ENCODE measurements at places on chromosomes 5 and 9.

DNA sequence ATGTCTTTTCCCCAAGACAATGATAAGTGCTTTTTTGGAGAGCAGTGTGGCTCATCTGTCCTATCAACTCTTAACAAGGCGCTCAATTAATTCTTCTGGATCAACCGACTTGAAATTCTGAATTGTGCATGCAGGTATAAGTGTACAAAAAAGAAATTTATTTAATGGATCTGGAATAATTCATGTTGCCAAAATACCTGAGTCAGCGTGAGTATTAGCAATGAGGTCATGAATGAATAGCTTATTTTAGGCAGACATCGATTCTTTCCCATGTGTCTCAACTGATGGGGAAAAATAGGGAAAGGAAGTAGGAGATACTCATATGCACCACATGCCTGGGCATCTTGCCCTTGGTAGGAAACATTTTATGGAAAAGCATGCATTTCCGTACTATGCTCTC is 68.0 kb downstream of the C6 start:
- H3K27ac ChIP-seq = no peak overlapping the region
- H3K27me3 ChIP-seq = peaks cover 4% of the 10 kb centered on the region
- no peak overlapping the region for H3K4me3 ChIP-seq
- no peak for DNase-seq

DNA sequence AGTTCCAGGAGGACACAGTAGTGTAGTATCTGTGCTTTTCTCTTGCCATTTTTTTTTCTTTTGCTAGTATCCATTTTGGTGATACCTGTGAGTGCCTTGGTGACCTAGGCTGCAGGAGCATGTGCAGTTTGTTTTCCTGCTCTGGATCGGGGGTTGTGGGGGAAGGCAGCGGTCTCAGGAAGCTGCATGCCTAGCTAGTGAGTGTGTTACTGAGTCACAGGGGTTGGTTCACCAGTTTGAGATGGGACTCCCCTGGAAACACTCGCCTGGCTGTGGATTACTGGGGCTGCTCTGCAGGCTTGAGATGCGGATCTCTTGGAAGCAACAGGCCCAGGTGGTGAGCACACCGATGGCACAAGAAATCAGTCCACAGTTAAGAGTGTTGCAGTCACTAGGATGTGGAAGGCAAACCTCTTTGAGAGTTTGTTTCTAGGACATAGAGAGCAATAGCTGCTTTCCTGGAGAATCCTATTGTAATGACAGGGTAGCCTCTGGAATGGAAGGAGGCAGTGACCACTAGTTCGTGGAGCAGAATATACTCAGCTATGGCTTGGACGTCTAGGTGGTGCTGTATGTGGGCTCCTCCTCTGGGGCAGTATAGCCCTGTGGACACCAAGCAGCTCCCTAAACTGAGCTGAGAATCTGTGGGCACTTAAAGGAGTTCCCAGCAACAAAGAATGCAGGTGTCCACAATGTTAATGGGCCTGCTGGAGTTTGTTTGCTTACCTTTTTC is 20.0 kb upstream of the SPATA31E1 start:
- no peaks in the 10 kb centered on the region for H3K27me3 ChIP-seq
- no peak overlapping the region for H3K4me3 ChIP-seq
- no peak for DNase-seq
- H3K27ac ChIP-seq = peak overlapping the region; percentile 55
- H3K4me1 ChIP-seq = peaks cover 8% of the 10 kb centered on the region

DNA sequence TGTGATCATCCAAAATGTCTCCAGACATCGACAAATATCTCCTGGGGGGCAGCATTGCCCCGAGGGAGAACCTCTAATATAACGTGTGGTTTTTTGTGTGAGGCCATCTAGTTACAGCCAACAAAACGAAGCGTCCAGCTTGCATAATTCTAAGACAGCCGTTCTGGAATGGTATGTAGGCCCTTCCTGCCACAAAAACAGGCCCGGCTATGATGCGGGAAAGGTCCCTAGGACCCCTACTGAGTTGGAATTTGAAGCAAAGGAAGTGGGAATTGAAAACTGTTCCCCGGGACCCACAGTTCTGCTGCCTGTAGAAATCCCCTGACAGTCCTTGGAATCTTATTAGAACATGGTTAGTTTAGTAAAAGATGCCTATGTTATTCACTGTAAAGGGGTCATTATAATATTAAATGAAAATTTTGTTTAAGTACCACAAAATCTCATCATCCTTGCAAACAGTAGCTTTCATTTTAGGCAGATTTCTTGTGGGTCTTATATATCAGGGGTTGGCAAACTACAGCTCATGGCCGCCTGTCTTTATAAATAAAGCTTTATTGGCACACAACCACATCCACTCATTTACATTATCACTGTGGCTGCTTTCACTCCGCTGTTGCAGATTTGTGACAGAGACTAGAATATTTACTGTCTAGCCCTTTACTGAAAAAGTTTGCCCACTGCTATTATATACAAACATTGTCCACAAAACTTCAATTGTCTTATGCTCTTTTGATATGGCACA is 70.7 kb downstream of the MSX2 start:
- no peaks in the 10 kb centered on the region for H3K36me3 ChIP-seq
- H3K27me3 ChIP-seq = no peaks in the 10 kb centered on the region
- no peaks in the 10 kb centered on the region for H3K4me1 ChIP-seq
- H3K27ac ChIP-seq = no peak overlapping the region
- no peak for DNase-seq

GRCh38 chr5:113282472-113282871 is 152.3 kb downstream of the TSSK1B start:
- H3K27ac ChIP-seq = no peak overlapping the region
- H3K27me3 ChIP-seq = no peaks in the 10 kb centered on the region
- no peak for DNase-seq
- H3K4me1 ChIP-seq = peaks cover 8% of the 10 kb centered on the region
- no peaks in the 10 kb centered on the region for H3K36me3 ChIP-seq

- no peak for DNase-seq
- H3K27ac ChIP-seq = peak overlapping the region; percentile 17
- no peak overlapping the region for H3K4me3 ChIP-seq
- H3K4me1 ChIP-seq = peaks cover 19% of the 10 kb centered on the region
- H3K27me3 ChIP-seq = no peaks in the 10 kb centered on the region
Observed at GRCh38 chr9:37414503-37414943, 8.0 kb upstream of the GRHPR start.

- no peak for DNase-seq
- no peak overlapping the region for H3K4me3 ChIP-seq
- H3K27ac ChIP-seq = no peak overlapping the region
- H3K36me3 ChIP-seq = no peaks in the 10 kb centered on the region
- no peaks in the 10 kb centered on the region for H3K4me1 ChIP-seq
Observed at GRCh38 chr5:61822584-61822983, 483.4 kb upstream of the KIF2A start.

GRCh38 chr9:22049411-22049810 is 40.3 kb upstream of the CDKN2B start:
- DNase-seq = no peak
- peaks cover 35% of the 10 kb centered on the region for H3K4me1 ChIP-seq
- no peak overlapping the region for H3K4me3 ChIP-seq
- H3K36me3 ChIP-seq = peaks cover 16% of the 10 kb centered on the region

- DNase-seq = peak; percentile 29
- no peak overlapping the region for H3K27ac ChIP-seq
- no peaks in the 10 kb centered on the region for H3K27me3 ChIP-seq
- no peaks in the 10 kb centered on the region for H3K36me3 ChIP-seq
- peaks cover 24% of the 10 kb centered on the region for H3K4me1 ChIP-seq
Observed at GRCh38 chr9:113567361-113568080, 104.0 kb downstream of the RGS3 start.

GRCh38 chr5:147188200-147189108 is 46.4 kb upstream of the STK32A start:
- no peaks in the 10 kb centered on the region for H3K27me3 ChIP-seq
- H3K36me3 ChIP-seq = no peaks in the 10 kb centered on the region
- H3K4me3 ChIP-seq = no peak overlapping the region
- H3K27ac ChIP-seq = no peak overlapping the region

GRCh38 chr9:94743035-94743954 is 16.8 kb downstream of the AOPEP start:
- H3K4me1 ChIP-seq = no peaks in the 10 kb centered on the region
- DNase-seq = no peak
- no peaks in the 10 kb centered on the region for H3K27me3 ChIP-seq
- no peak overlapping the region for H3K4me3 ChIP-seq
- H3K27ac ChIP-seq = no peak overlapping the region

- H3K27ac ChIP-seq = no peak overlapping the region
- no peaks in the 10 kb centered on the region for H3K27me3 ChIP-seq
- H3K4me1 ChIP-seq = peaks cover 2% of the 10 kb centered on the region
- DNase-seq = no peak
- H3K4me3 ChIP-seq = no peak overlapping the region
Observed at GRCh38 chr5:74212336-74212735, 428.2 kb downstream of the ENC1 start.

DNA sequence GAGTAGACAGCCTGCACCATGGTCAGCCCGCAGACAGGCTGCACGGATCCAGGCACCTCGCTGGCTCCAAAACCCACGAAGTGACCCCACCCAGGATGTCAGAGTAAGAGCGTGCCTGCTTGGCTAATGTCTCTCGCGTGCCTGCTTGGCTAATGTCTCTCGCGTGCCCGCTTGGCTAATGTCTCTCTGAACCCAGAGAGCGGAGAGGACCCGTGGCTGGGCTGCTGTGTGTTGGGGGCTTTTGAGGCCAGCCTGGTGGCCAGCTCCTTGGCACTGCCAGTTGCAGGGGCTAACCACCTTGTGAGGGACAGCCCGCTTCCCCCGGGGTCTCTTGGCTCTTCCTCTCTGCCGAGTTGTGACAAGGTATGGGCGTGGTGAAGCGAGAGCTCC is 8.9 kb upstream of the RXRA start:
- no peaks in the 10 kb centered on the region for H3K36me3 ChIP-seq
- no peak overlapping the region for H3K27ac ChIP-seq
- no peaks in the 10 kb centered on the region for H3K4me1 ChIP-seq
- H3K4me3 ChIP-seq = no peak overlapping the region
- H3K27me3 ChIP-seq = no peaks in the 10 kb centered on the region
- no peak for DNase-seq

DNA sequence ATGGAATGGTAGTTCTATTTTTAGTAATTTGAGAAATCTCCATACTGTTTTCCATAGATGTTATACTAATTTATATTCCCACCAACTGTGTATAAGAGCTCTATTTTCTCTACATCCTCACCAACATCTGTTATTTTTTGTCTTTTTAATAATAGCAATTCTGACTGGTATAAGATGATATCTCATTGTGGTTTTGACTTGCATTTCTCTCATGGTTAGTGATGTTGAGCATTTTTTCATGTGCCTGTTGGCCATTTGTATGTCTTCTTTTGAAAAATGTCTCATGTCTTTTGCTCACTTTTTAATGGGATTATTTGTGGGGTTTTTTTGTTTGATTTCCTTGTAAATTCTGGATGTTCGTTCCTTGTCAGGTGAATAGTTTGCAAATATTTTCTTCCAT is 154.4 kb downstream of the ZSWIM6 start:
- H3K4me1 ChIP-seq = no peaks in the 10 kb centered on the region
- DNase-seq = no peak
- H3K4me3 ChIP-seq = no peak overlapping the region

DNA sequence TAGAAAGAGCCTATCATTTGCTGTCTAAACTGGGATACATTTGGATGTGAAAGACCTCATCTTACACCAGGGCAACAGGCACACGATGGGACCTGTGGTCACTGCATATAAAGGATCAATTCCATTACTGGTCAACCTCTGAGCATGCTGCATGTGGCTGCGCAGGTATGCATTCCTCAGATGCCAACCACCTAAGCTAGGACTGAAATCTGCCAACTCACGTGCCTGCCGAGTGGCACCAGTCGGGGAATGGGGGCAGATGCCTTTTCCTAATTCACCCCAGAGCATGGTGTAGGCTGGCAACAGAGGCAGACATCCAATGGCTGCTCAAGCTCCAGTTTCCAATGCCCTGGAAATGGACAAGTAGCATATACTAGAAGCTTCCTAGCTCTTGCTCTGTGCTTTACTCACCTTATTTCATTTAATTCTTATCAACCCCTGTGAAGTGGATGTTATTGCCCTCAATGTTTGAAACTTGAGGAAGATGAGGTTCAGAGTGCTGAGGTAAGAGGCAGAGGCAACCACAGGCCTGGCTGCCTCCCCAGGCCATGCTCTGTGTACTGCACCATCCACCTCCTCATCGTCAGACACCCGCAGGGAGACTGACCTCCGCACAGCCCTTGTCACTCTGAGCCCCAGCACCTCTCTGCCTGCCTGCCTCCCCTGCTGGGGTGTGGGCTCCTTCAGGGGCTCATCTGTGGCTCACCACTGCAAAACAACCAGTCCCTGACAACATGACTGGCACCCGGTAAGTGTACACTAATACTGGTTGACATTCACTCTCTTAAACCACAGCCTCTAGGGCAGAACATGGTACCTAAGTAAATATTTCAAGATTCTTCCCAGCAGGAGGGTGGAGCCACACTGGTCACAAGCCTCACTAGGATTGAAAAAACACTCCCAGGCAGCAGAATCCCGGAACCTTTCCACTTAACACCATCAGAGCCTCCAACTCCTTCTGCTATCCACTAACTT is 228.5 kb downstream of the CRB2 start:
- H3K36me3 ChIP-seq = no peaks in the 10 kb centered on the region
- no peaks in the 10 kb centered on the region for H3K4me1 ChIP-seq

- H3K27ac ChIP-seq = no peak overlapping the region
- H3K27me3 ChIP-seq = peaks cover 11% of the 10 kb centered on the region
Observed at GRCh38 chr5:607541-608428, 4.4 kb upstream of the CEP72 start.

GRCh38 chr5:92637247-92637646 is 943.8 kb downstream of the NR2F1-AS1 start:
- H3K27me3 ChIP-seq = no peaks in the 10 kb centered on the region
- peaks cover 11% of the 10 kb centered on the region for H3K4me1 ChIP-seq
- H3K4me3 ChIP-seq = no peak overlapping the region
- no peaks in the 10 kb centered on the region for H3K36me3 ChIP-seq
- H3K27ac ChIP-seq = no peak overlapping the region

GRCh38 chr9:89553451-89554010 is 51.3 kb upstream of the GADD45G start:
- no peaks in the 10 kb centered on the region for H3K36me3 ChIP-seq
- DNase-seq = no peak
- H3K4me1 ChIP-seq = peaks cover 11% of the 10 kb centered on the region
- H3K27me3 ChIP-seq = no peaks in the 10 kb centered on the region

- no peak overlapping the region for H3K27ac ChIP-seq
- DNase-seq = peak; percentile 30
- H3K27me3 ChIP-seq = no peaks in the 10 kb centered on the region
- peaks cover 8% of the 10 kb centered on the region for H3K4me1 ChIP-seq
- peaks cover 32% of the 10 kb centered on the region for H3K36me3 ChIP-seq
Observed at GRCh38 chr5:132480546-132480892, 10.1 kb downstream of the IRF1 start.

All from RWPE2 (cell line).